ENCODE measurements at places on chromosomes 7 and 10.
A peak's percentile ranks its signal among the peaks of the same experiment; 100 is the strongest.

GRCh38 chr7:23546897-23547572 is 15.3 kb upstream of the TRA2A start:
- DNase-seq = peak; percentile 87

- no peak for DNase-seq
These were observed 7.0 kb downstream of the RHOBTB1 start for GRCh38 chr10:60937022-60937421.

DNA sequence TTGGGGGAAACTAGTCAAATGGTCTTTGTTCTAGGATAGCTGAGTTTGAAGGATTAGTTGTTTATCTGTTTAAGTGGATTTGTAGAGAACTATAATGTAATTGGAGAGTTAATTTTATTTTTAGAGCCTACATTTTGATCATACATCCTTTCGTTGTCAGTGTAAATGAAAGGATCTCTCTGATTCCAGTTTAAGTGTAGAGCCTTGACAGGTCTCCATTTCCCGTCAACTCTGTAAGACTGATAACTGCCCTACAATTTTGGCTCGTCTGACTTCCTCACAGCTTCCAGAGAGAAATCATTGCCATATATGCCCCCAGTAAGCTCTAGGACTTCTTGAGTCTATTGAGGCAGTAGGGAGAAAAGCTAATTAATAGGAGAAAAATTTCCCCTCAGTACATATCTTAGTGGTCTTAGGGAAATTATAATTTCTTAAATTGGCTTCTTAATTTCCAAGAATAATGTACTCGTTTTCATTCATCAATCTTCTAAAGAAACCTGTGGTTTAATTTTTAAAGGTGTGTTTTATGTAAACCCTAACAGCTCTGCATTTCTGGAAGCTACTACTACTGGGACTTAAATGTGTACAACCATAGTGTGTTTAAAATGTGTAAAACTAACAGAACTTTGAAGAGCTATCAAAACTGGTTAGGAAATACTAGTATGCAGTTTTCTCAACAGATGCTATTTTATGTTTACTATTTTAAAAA is 3.8 kb downstream of the KMT2E start:
- no peak for DNase-seq

GRCh38 chr7:157714166-157715070 is 377.6 kb downstream of the DNAJB6 start:
- peak; percentile 4 for DNase-seq

GRCh38 chr7:131331806-131332205 is 4.1 kb downstream of the MKLN1 start:
- no peak for DNase-seq

DNA sequence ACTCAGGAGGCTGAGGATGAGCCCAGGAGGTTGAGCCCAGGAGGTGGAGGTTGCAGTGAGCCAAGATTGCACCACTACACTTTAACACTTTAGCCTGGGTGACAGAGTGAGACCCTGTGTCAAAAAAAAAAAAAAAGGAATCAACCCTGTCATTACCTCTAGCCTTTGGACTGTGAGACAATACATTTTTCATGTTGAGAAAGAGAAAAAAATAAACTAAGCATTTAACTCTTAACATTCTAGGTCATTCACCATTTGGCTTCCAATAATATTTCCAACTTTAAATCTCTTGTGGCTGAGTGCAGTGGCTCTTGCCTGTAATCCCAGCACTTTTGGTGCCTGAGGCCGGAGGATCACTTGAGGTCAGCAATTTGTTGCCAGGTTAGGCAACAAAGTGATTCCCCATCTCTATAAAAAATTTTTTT is 41.9 kb upstream of the TPST1 start:
- DNase-seq = no peak

DNA sequence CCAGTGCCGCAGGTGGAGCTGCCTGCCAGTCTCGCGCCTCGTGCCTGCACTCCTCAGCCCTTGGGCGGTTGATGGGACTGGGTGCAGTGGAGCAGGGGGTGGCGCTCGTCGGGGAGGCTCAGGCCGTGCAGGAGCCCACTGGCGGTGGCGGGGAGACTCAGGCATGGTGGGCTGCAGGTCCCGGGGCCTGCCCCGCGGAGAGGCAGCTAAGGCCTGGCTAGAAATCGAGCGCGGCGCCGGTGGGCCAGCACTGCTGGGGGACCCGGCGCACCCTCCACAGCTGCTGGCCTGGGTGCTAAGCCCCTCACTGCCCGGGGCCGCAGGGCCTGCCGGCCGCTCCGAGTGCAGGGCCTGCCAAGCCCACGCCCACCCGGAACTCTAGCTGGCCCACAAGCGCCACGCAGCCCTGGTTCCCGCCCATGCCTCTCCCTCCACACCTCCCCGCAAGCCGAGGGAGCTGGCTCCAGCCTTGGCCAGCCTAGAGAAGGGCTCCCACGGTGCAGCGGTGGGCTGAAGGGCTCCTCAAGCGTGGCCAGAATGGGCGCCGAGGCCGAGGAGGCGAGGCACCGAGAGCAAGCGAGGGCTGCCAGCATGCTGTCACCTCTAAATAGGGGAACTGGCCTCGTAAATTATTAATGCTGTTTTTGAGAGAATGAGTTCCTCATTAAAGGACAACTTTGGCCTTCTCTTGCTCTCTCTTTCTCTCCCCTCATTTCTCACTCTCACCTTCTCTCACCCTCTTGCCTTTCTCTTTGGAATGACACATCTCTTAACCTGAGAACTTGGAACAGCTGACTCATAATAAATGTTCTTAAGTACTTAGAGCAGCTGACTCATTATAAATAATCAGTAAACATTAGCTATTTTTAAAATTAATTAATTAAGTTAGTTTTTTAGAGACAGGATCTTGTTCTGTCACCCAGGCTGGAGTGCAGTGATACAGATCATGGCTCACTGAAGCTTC is 4.9 kb downstream of the ACADSB start:
- no peak for DNase-seq

DNA sequence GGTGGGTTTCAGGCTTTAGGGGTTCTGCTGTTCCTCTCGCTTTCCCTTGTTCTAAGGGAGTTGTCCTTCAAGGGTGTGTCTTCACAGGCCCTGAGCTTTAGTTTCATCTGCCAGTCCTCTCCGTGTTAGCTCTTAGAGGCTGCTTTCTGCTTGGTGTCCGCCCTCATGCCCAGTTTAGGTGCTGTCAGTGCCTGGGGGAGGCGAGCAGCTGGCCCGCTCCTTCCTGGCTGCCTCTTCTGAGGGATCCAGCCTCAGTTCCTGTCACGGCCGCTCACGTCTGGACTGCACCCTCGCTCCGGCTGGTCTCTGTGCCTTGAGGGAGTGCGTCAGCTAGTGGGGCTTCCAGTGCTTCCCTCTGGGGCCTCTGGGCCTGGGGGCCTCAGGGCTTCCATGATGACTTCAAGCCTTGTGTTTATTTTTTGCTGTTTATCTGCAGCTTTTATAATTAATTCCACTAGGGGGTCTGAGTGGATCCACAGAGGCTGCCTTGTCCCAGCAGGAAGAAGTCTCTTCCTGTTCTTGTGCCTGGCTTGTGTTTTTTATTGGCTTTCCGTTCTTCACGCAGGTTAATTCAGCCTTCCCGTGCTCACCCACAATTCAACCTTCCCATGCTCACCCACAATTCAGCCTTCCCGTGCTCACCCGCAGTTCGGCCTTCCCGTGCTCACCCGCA is 33.0 kb downstream of the WDR37 start:
- no peak for DNase-seq

DNA sequence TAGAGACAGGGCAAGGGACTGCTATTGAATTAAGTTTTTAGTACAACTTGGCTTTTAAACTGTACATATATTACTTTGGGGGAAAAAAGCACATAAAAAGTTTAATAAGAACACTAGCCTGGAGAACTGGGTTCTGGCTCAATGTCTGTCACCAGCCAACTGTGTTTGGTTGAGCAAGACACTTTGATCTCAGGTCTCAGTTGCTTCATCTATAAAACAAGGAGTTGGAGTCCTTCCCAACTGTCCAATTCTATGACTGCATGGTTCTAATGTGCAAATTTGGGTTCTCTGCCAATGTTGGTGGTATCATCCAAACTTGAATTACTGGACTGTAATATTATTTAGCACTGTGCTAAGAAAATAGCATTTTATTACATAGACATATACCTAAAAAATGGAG is 50.3 kb downstream of the ATXN7L1 start:
- no peak for DNase-seq

DNA sequence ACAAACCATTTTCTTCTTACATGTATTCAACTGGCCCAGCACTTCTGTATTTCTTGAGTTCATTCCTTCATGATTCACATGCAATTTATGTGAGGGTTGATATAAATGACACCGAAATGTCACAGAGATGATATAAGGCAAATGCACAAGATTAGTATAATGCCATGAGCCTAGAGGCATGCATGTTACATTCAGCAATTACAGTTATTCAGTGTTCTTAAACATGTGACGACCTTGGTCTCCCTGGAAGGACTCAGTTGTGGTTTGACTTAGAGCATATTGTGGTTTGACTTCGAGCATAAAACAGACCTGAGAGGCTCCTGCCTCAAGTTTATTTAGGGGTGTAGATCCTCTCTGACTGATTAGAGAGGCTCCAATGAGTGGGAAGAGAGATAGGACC is 752.1 kb upstream of the POM121L12 start:
- DNase-seq = no peak

DNA sequence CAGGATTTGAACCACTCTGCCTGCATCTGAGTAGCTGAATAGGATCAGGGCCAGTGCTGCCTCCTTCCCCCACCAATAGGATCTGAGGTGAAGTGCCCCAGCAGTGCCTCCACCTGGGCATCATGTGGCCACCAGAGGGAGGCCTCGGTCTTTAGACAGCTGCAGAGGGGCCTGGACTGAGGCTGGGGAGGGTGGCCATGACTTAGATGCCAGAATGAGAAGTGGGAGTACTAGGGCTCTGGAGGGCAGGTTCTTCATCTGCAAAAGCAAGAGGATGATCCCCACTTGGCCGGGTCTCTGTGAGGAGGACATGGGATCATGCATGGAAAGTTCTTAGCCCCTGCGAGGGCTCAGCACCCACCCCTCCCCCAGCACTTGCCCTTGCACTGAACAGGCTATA is 56.9 kb downstream of the NEUROG3 start:
- DNase-seq = no peak

DNA sequence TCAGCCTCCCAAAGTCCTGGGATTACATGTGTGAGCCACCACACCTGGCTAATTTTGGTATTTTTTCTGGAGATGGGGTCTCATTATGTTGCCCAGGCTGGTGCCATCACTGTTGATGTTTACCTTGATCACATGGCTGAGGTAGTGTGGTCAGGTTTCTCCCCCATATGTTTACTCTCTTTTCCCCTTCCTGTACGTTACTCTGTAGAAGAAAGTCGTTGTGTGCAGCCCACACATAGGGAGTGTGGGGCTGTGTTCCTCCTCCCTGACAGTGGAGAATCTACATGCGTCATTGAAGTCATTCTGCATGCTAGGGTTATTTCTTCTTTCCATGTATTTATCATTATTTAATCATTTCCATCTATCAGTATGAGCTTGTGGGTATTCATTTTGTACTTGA is 16.3 kb upstream of the ORAI2 start:
- DNase-seq = no peak

DNA sequence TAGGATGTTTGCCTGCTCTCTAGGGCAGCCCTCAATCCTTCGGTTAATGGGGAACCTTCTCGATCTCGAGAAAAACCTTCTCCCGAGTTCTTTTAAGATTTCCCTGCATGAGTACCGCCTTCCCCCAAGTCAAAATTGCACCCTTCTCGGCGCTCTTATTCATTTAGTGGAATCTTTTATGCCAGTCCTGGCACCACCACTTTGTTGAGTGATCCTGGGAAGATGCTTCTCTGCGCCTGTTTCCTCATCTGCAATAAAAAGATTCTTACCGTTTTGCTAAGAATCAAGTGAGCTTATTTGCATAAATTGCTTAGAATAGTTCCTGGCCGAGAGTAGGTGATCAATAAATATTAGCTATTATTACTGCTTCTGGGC is 697 bp downstream of the ARPC1A start:
- no peak for DNase-seq

DNA sequence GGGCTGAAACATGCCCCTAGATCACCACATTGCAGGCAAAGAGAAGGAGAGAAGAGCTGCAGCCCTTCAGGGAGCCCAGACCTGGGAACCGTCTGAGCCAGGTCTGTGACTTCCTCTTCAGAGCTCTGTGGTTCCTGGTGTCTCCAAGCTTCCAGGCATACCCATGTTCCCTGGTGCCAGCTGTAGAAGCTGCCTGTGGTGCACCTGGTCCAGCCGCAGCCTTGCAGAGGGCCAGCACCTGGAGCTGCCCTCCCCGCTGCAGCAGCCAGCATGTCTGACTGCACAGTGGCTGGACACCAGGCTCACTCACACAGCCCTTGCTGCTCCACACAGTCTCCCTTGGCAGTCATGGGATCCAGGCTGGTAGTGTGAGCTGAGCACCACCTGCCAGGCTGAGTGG is 33.6 kb downstream of the C7orf25 start:
- no peak for DNase-seq

GRCh38 chr10:13503745-13504463 is 24.9 kb downstream of the BEND7 start:
- DNase-seq = no peak

DNA sequence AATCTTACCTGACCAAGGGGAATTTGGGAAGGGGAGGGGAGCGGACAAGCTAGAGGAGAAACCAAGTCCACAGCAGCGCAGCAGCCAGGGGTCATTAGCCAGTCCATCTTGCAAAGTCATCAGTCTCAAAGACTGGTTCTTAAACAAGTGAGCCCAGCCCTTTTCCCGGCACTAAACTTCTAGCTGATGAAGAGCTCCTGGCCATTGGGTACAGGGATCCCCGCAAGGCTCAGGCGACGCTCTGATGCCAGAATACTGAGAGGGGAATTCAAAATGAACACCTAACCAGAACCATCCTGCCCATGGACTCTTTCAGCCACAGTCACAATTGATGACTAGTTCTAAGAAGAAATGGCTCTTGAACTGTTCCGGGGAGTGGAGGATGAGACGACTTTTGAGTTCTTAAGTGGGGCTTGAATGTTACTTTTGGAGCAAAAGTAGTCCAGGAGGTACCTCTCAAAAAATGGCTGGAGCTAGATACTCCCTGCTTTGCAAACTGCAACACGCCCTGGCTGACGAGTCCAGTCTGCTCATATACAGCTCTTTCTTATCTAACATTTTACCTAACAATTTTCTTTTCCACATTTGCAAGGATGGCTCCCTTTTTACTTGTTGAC is 2.5 kb upstream of the TWIST1 start:
- no peak for DNase-seq

GRCh38 chr7:50865450-50865849 is 82.8 kb upstream of the GRB10 start:
- no peak for DNase-seq

DNA sequence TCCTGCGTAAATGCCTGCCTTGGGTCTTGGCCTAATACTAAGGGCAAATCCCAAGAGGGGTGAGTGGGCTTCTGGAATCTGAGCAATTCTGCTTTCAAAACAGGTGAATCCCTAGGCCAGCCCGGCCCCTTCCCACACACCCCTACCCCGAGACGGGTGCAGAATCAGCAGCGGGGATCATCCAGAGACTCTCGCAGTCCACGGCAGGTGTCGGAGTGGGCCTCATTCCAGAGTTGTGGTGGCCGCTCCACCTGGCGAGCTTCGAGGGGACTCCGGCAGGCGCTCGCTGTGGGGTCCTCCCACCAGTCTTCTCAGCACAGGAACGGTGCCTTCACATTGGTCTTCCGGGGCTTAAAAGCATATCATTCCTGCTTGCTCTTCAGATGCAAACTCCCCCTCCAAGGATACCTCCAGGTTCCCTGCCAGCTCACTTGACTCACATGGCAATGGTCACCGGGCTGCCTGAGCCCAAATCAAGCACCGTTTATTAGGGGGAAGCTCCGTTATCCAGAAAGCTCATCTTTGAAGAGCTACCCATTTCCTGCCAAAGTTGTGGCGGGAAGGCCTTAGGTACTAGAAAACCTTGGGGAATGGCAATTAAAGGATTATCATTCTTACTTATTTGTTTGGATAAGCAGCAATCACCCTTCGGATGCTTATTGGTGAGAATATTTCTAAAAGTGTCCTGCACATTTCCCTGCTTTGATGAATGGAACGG is 67.6 kb downstream of the PRKAG2 start:
- no peak for DNase-seq

All from right hindlimb (tissue), 1 donor.